Activated CD8-positive, alpha-beta T cell treated with anti-CD3 and anti-CD28 coated beads, Interleukin-2, amount 10 ng/mL, durations not matched to agents 7 days and 5 days (primary cell): ENCODE measurements at places on chromosomes 1 and 21.
A peak's percentile ranks its signal among the peaks of the same experiment; 100 is the strongest.

DNA sequence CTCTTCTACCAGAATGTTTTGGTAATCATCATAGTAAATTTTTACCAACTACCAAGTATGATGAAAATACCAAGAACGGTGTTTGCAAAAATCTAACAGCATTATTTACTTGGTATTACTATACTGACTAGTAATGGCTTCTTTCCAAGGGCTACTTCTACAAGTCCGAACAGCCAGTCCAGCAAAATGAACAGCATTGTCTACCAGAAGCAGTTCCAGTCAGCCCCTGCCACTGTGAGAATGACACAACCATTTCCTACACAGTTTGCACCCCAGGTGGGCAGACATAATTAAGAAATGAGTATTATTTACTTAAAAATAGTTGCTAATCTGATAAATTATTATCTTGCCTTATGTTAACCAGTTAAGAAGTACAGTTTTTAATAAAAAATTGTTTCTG, 33.8 kb upstream of the MYOCOS start:
- H3K27me3 ChIP-seq: no peaks in the 10 kb centered on the region
- DNase-seq: no peak
- H3K27ac ChIP-seq: no peak overlapping the region
- H3K4me1 ChIP-seq: no peaks in the 10 kb centered on the region
- no peak overlapping the region for H3K4me3 ChIP-seq
- peaks cover 75% of the 10 kb centered on the region for H3K36me3 ChIP-seq

GRCh38 chr1:174990382-174990999, 9.3 kb upstream of the CACYBP start:
- peaks cover 26% of the 10 kb centered on the region for H3K36me3 ChIP-seq
- peaks cover 34% of the 10 kb centered on the region for H3K4me1 ChIP-seq
- DNase-seq: no peak
- H3K4me3 ChIP-seq: peak overlapping the region; percentile 80
- peak overlapping the region; percentile 86 for H3K27ac ChIP-seq

DNA sequence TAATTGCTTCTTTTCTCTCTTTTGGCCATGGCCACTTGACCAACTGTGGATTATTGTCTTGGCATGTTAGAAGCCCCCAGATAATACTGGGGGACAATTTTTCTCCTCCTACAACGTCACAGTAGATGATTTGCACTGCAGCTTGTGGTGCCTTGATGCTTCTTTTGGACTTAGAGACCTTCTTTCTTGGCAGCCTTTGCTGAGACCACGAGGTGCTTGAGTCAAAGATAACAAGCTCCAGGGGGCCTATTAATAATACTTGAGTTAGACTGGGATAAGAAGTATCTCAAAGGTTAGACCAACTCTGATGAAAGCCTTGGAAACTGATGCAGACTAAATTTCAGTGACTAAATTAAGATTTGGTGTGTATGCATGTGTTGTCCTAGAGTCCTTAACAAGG, 3.2 kb downstream of the PPP1R12B start:
- no peaks in the 10 kb centered on the region for H3K27me3 ChIP-seq
- no peaks in the 10 kb centered on the region for H3K36me3 ChIP-seq
- no peak for DNase-seq
- no peak overlapping the region for H3K27ac ChIP-seq
- no peak overlapping the region for H3K4me3 ChIP-seq
- H3K4me1 ChIP-seq: peaks cover 23% of the 10 kb centered on the region

GRCh38 chr1:204094313-204094729, 21.4 kb downstream of the SOX13 start:
- no peak for DNase-seq
- H3K27ac ChIP-seq: no peak overlapping the region
- no peak overlapping the region for H3K4me3 ChIP-seq
- no peaks in the 10 kb centered on the region for H3K4me1 ChIP-seq
